ENCODE measurements at places on chromosomes 2 and 18.
A peak's percentile ranks its signal among the peaks of the same experiment; 100 is the strongest.

DNA sequence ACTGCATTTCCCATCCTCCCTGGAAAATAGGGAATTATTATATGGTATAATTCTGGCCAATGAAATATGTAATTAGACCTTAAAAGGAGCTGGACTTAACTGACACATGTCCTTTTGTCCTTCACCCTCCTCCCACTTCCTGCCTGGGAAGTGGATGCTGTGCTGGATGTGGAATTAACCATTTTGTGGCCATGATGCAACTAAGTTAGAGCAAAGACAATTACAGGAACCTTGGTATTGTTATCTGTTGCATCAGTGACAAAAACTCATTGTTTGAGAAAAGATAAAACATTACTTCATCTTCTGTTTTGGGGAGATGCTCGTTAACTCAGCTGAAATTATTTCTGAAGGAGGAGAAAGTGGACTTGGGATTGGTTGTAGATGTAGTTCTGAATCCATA lies 227.7 kb upstream of the BOD1L2 start:
- no peak for DNase-seq

- no peak for DNase-seq
These were observed 1651.8 kb downstream of the DPP10 start for GRCh38 chr2:116094196-116094595.

- DNase-seq, result no peak
These were observed 1.3 kb downstream of the SLC20A1 start for GRCh38 chr2:112646791-112647689.

DNA sequence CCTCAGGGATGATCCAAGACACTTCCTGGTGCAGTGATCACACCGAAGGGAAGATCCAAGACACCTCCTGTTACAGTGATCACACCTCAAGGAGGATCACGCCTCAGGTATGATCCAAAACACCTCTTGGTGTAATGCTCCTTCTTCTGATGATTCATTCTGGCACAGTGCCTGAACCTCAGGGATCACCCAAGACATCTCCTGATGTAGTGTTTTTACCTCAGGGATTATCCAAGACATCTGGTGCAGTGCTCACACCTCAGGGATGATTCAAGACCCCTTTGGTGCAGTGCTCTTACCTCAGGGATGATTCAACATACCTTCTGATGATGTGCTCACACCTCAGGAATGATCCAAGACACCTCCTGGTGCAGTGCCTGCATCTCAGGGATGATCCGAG lies 124.4 kb downstream of the ASB1 start:
- DNase-seq, result no peak

GRCh38 chr2:71833855-71834560 lies 313.7 kb downstream of the CYP26B1 start:
- peak; percentile 66 for DNase-seq

DNA sequence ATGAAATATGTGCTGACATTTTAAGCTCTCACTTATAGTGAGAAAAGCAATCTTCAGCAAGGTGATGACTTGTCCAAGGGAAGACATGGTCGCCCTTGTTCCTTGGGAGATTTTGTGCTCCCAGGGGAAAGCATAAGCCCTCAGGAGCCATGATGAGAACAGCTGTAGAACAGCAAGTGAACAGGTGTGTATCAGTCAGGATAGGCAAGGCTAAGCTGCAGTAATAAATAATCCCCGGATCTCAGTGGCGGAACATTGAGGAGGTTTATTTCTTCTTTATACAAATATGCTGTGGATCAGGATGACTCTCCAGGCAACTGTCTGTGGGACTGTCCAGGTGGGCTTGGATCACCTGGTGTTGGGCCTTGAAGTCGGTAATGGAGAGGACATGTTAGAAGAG lies 103.1 kb downstream of the MSH2 start:
- DNase-seq, result no peak

DNA sequence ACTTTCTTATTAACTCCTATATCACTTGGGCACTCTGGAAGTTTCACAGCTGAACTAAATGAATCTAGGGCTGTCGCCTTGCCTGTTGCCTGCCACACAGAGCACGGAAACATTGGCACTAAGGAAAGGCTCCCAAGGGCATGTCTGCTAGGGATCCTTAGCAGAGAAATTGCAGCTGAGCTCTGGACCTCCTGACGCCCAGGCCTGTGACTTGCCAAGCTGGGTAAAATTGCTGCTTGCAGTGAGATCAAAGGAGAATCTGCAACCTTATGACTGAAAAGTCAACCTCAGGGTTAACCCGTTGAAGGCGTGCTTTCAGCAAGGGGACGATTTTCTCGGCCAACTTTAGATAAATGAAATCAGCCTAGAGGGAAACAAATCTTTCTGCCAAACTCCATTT lies 189.8 kb downstream of the NCK2 start:
- no peak for DNase-seq

GRCh38 chr2:2191110-2191707 lies 139.9 kb downstream of the MYT1L start:
- DNase-seq, result no peak

GRCh38 chr2:78029392-78029995 lies 507.3 kb upstream of the LRRTM4 start:
- DNase-seq, result no peak

GRCh38 chr18:58533766-58534165 lies 95.1 kb downstream of the ALPK2 start:
- DNase-seq, result no peak

DNA sequence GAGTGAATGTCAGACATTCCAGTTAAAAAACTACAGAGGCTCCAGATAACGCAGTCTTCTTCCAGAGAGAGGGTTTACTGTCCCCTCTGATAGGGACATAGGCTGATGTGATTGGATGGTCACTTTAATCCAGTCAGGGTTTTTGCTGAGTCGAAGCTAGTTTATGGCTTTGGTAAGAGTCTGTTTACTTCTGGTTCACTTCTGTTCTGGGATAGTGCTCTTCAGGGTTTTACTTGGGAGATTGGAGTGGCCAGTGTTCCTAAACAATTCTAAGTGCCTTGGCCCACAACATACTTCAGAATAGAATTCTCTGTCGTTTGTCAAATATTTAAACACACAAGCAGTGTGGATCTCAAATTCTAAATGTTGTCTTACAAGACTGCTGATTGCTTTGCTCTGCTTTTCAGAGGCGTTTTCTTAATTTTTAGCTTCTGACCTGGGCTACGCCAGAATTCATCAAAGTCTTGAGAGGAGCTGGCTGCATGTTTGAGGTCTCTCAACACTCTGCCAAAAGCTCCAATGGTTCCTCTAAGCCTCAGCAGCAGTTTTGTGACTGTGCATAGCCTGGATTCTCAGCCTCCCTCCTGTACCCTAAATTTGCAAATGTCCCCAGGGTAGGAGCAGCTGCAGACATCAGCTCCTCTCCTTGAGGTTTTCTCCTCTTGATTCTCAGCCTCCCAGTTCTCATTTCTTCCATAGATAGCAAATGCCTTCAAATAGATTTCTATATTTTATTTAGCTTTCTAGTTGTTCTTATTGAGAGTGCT lies 105.8 kb downstream of the BABAM2 start:
- no peak for DNase-seq

Measured in fibroblast of the aortic adventitia (primary cell).